Small intestine (tissue), 16 donors: ENCODE measurements at places on chromosomes 5 and 9.

- no peak for DNase-seq
These were observed 65.8 kb downstream of the NDUFAF2 start for GRCh38 chr5:61010467-61011454.

DNA sequence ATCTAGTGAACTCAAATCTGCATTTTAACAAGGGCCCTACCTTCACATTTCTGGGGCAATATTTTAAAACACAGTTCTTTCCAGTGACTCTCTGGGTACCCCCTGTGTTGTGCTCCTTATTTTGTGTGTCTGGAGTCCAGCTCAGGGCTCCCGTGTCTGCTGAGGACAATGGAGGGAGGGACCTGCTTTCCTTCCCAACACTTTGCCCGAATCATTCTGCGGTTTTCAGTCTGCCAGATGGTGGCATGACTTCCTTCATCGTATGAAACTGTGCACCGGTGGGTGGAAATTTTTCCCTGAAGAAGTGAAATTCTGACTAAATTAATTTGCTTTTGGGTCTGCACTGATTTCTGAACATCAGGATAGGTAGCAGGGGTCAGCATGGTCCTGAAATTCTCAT lies 153.6 kb upstream of the CD180 start:
- DNase-seq, result no peak

- DNase-seq, result no peak
These were observed 60.0 kb downstream of the MEGF9 start for GRCh38 chr9:120654272-120654671.

- no peak for DNase-seq
These were observed 172.0 kb downstream of the NNT start for GRCh38 chr5:43774881-43775399.

DNA sequence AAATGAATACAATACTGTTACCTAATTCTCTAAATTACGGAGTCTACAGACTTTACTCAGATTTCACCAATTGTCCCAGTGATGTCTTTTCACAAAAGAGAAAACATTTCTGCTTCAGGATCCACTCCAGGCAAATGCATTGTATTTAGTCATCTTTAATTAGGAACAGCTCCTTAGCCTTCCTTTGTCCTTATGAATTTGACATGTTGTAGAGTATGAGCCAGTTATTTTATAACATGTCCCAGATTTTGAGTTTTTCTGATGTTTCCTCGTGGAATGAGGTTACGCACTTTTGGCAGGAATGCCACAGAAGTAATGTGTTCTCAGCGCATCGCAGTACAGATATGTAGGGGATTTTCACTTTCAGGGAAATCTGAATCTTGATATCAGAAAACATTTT lies 10.5 kb downstream of the HABP4 start:
- DNase-seq, result no peak

DNA sequence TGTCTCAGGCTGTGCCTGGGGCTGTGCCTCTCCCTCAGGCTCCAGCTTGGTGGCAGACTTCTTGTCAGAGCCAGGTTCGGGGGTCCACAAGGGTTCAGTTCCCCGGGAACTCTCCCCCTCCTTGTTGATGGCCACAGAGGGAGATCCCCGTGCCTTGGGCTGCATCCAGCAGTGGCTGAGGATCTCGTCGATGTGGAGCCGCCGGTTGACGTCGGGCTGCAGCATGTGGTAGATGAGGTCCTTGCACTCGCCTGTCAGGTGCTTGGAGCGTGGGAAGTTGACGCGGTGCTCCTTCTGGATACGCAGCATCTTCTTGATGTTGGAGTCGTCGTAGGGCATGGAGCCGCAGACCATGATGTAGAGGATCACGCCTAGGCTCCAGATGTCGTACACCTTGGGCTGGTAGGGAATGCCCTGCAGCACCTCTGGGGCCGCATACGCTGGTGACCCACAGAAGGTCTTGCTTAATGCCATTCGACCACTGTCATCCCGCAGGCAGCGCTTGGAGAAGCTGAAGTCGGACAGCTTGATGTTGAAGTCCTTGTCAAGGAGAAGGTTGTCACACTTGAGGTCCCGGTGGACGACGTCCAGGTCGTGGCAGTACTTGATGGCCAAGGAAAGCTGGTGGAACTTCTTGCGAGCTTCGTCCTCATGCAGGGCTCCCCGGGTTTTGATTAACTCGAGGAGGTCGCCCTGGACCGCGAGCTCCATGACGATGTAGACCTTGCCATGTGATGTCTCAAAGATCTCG lies 752 bp downstream of the TSSK1B start:
- DNase-seq, result no peak

DNA sequence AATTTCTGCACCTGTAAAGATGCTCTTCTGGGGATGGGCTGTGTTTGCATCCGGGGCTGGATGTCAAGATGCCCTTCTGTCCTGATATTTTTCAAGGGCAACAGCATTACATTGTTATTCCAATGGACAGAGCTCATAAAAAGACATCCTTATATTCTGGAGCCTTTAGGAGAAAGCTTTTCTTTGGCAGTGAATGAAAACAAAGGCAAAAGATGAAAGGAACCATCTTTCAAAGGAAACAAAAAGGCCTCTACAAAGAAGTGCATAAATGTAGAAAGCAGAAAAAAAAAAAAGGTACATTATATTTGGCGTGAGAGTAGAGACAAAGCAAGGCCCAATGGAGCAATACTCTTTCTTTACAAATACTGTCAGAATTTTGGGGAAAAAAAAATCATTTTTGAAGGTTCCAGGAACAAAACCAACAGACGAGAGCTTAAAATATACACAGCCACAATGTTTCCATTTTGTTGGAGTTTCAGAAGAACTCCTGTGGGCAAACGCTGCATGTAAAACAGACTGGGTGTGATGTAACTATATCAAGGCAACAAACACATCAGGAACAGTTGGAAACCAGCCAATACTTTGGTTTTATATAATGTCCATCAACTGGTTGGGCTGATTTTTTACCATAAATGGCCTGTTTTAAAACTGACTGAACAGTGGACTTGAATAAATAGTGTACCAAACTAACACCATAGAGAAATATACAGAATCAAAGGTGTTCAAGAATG lies 885.6 kb upstream of the DMAC1 start:
- no peak for DNase-seq

- no peak for DNase-seq
These were observed 129.9 kb upstream of the ANKH start for GRCh38 chr5:15001517-15001916.

DNA sequence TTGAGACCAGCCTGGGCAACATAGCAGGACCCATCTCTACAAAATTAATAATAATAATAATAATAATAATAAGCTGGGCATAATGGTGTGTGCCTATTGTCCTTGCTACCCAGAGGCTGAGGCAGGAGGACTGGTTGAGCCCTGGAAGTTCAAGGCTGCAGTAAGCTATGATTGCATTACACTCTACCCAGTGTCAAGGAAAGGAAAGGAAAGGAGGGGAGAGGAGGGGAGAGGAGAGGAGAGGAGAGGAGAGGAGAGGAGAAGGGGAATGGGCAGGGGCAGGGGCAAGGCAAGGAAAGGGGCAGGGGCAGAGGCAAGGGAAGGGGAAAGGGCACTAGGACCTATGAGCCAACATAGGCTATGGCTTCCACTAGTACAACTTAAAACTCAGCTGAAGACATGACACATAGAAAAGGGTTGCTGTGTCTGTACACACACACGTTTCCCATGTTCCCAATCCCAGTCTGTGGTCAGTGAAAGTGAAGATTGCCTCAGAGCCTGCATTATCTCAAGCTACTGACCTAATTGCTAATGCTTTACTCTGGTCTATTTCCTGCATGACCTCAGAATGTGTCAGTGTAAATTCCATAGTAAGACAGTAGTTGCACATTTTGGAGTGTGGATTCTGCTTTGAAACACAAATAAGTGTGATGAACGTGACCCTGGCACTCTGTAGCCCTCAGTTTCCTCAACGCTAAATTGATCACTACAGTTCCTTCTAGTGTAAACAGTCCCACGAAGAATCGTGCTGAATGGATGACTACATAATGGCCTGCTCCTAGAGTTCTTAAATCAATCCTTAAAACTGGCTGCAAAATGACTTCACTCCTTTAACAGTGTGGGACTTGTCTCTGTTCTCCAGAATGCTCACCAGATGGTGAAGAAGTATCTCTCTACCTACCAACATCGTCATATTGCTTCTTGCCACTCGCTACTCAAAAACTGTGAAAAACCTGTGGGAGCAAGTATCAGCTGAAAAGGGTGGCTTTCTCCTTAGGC lies 497.0 kb downstream of the RAB3C start:
- DNase-seq, result no peak

GRCh38 chr9:91963711-91964240 lies 13.7 kb upstream of the ROR2 start:
- no peak for DNase-seq

- DNase-seq, result no peak
These were observed 2.7 kb upstream of the IL12B start for GRCh38 chr5:159332800-159333544.

DNA sequence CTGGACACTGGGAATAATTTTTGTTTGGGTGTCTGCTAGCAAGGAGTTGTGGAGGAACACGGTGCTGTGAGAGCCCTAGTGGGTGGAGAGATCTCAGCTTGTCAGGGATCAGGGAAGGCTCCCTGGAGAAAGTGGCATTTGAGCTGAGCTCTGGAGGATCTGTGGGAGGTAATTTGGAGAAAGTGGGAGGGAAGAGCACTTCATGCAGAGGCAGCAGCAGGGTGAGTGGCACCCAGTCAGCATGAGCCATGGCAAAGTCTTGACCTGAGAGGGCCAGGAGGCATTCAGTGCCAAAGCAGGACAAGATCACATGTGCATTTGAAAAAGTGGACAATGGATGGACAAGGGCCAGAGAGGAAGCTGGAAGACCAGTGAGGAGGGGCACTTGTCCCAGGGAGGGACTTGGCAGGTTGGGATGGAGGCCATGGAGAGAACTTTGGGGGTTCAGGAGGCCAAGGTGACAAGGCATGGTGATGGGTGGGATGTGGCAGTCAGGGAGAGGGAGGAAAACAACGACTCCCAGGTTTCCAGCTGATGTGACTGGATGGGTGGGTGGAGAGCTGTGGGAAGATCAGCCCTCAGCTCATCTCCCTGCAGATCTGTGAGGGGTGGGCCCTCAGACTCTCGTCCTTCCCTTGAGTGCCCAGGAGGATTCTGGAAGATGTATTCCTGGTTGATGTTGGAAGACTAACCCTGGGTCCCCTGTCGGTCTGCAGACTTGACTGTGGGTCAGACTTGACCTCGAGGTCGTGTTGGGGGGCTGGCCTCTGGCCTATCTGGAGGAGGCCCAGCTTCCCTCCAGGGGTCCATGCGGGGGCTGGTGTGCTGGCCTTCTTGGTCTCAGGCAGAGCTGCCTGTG lies 68.9 kb upstream of the PITX1 start:
- no peak for DNase-seq

DNA sequence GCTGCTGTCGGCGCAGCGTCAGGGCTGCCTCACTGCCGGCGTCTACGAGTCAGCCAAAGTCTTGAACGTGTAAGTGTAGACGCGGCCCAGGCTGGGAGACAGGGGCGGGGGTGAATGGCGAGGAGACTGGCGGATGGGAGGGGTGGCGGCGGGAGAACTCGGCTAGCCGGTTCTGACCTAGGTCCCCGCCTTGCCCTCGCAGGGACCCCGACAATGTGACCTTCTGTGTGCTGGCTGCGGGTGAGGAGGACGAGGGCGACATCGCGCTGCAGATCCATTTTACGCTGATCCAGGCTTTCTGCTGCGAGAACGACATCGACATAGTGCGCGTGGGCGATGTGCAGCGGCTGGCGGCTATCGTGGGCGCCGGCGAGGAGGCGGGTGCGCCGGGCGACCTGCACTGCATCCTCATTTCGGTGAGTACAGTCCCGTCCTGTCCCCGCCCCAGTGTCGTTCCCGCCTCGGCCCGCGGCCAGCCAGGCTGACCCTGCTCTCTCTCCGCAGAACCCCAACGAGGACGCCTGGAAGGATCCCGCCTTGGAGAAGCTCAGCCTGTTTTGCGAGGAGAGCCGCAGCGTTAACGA lies 745 bp downstream of the GADD45G start:
- peak; percentile 81 for DNase-seq

GRCh38 chr5:179762079-179762780 lies 29.6 kb downstream of the MAML1 start:
- peak; percentile 45 for DNase-seq

DNA sequence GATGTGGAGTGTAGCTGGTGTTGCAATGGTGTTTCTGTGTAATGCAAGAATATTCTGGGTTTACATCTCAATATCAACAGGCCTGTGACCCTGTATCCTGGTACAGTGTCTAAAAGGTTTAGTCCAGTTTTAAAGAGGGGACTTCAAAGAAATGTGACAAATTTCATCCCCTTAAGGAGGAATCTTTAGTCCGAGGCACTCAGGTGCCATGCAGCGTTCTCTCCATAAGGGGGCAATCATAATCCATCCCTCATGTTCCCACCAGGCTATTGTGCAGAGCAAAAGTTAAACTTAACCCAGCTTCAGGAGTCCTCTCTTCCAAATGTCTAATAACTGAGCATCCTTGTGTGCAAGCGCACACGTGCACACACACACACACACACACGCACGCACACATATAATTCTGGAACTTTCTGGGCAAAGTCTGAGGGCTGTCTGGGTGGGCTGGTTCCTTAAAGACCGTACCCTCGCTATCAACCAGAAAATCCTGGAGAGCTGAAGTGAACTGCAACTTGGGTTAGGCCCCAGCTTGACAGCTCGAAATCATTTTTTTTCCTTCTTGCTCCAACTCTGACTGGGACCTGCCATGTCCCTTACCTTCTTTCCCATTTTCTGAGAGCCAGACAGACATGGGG lies 46.0 kb downstream of the CRB2 start:
- DNase-seq, result peak; percentile 60

- DNase-seq, result no peak
These were observed 1174.2 kb upstream of the C9orf72 start for GRCh38 chr9:28747351-28747985.

GRCh38 chr9:104494808-104495207 lies 9.3 kb upstream of the OR13F1 start:
- no peak for DNase-seq

- DNase-seq, result peak; percentile 79
These were observed 146.7 kb downstream of the CCDC192 start for GRCh38 chr5:127849891-127850290.

GRCh38 chr5:57783693-57784092 lies 301.1 kb upstream of the ACTBL2 start:
- no peak for DNase-seq

- no peak for DNase-seq
These were observed 32.2 kb downstream of the APTX start for GRCh38 chr9:32969270-32969669.

- DNase-seq, result no peak
These were observed 26.3 kb upstream of the TTC1 start for GRCh38 chr5:159982421-159983173.

DNA sequence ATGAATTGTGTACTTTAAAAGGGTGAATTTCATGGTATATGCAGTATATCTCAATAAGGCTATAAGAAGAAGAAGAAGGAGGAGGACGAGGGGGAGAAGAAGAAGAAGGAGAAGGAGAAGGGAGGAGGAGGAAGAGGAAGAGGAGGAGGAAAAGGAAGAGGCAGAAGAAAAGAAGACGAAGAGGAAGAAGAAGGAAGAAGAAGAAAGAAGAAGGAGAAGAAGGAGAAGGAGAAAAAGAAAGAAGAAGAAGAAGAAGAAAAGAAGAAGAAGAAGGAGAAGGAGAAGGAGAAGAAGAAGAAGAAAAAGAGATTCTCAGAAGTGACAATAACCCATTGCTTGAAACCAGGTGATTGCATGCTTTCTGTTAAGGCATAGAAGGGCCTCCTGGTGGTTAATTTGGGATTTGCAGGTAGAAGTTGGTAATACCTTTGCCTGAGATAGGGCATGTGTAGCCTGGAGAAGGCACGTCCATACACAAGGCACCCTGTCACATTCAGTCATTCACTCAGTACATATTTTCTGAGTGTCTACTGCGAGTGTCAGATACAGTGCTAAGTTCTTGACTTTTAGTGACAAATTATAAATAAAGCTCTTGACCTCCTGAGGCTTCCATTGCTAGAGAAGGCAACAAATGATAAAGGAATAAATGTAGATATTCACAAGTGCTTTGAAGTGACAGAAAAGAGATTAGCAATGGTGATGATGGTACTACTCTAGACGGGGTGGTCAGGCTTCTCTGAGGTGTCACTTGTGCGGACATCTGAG lies 231.3 kb downstream of the NPR3 start:
- DNase-seq, result peak; percentile 5
